ENCODE measurements at places on chromosomes 16 and 17.

DNA sequence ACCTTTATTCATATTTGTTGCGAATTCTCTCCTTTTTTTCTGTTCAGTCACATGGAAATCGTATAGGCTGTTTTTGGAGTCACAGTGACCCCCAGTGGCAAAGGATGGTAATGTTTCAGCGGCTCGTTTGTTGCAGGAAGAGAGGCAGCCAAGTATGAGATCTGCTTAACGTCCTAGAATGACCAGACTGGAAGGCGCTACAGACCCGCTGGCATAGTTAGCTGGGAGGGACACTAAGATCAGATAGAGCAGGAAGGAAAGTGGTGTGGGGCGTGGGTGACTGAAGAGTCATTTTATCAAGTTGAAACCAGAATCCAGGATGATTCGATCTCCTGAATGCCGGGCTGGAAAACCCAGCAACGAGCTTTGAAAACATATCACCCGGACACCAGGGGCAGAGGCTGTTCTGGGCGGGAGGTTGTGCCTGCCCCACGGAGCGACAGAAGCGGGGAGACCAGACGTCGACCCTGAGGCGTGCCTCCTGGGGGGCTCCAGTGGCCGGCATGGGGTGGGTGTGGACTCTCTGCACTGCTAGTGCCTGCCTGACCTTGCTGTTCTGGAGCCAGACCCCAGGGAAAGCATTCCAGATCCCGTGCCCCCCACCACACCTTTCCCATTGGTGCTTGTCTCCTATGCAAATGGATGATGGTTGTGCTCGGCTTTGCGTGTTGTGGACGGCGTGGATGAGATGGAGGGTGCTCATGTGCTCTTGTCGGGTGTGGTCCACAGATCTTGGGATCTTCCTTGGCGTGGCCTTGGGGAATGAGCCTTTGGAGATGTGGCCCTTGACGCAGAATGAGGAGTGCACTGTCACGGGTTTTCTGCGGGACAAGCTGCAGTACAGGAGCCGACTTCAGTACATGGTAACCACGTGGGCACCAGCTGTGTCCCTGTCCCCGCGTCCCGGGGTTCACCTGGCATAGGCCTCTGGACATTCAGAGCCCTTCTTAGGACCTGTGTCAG lies 7.7 kb downstream of the IL34 start:
- DNase-seq, result peak; percentile 71

DNA sequence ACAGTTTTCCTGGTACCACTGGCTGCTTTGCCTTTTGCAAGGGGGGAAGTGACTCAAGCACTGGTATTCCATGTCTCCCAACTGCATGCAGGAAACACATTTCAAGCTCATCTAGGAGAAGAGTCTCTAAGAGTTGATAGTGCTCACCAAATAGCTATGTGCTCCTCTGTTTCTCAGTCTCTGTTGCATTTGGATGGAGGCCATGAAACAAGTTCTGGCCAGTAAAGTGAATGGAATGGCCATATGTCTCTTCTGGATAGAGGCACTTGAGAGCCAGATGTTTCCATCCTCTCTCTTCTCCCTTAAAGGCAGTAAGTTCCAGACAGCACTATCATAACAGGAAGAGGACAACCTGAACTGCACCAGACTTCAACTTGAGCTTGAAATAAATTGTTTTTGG lies 60.6 kb downstream of the C16orf82 start:
- DNase-seq, result peak; percentile 86

DNA sequence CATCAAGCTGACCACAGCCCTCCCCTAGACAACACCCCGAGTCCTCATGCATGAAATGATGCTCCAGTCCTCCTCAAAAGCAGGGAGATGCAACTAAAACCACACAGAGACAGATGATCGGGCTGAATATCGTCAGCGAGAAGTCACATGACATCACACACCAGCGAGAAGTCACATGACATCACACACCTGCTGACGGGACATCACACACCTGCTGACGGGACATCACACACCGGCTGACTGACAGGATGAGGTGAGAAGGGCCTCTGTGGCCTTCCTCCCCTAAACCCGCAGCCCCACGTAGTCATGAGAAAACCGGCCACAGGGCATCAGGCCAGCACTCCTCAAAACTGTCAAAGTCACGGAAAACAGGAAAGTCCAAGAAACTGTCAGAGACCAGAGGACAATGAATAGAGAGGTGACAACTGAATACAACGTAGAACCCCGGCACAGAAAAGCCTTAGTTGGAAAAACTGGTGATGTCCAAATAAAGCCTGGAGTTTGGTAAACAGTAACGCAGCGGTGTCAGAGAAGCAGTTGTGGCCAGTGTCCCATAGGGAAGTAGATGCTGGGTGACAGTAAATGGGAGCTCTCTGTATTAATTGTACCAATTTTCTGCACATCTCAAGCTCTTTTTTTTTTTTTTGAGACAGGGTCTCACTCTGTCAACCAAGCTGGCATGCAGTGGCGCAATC lies 14.3 kb downstream of the LITAF start:
- no peak for DNase-seq

DNA sequence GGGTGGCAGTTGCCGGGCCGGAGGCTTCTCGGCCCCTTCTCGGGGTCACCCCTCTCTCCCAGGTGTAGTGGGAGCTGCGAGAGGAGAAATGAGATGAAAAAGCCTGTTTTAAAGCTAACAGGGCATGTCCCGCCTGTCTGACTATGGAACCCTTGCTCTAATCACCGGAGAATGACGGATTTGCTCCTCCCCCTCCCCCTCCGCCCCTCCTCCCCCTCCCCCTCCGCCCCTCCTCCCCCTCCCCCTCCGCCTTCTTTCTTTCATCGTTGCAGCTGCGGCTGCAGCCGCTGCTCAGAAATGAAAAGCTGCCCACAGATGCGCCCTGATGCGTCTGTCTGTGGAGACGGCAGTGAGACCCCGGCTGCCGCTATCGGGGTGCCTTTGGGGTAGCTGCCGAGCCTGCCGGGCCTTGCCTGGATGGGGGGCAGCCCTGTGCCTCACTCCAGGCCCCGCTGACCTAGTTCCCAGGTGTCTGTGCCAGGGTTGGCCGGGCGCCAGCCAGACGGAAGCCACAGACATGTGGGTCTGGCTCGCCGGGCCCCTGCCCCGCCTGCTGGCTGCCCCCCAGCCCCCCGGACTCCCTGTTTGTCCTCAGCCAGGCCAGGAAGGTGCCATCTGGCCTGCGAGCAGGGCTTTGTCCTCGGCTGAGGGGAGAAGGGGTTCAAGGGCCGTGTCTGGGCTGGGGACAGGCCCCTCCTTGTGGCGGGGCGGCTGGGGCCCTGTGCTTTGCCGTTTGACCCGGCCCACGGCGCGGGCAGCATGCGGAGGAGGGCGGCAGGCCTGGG lies 37.7 kb downstream of the GINS2 start:
- DNase-seq, result no peak

DNA sequence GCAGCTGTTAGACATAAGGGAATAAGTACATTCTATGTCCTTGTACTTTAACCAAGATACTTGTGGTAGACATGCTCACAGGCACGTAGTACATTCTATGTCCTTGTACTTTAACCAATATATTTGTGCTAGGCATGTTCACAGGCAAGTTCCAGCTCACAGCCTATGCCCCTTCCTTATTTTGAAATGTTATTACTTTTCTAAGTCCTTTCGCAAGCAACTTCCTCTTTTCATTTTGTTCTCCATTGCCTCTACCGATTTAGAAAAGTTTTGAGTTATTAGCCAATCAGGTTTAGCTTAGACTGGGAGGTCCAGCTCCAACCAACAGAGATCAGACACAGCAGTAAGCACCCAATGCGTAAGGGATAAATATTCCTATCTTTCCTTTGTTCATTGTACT lies 60.1 kb upstream of the NUDT7 start:
- DNase-seq, result no peak

GRCh38 chr17:34171245-34171818 lies 83.8 kb upstream of the CCL2 start:
- no peak for DNase-seq

GRCh38 chr17:52383493-52384100 lies 225.1 kb upstream of the CA10 start:
- peak; percentile 5 for DNase-seq

DNA sequence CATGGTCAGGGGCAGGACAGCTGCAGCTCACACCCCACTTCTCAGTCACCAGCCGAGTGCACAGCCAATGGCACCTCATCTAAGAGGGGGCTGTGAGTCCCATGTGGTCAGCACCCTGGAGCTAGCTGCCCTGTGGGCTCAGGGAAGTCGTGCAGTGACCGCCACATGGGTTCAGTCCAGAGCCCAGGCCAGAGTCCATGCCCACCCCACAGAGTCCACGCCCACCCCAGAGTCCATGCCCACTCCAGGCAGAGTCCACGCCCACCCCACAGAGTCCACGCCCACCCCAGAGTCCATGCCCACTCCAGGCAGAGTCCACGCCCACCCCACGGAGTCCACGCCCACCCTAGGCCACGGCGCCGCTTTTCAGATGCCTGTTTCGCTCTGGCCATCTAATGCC lies 24.1 kb downstream of the SLC7A5 start:
- no peak for DNase-seq

- DNase-seq, result no peak
Measured at GRCh38 chr17:27595208-27595607, 35.8 kb upstream of the LGALS9 start.

DNA sequence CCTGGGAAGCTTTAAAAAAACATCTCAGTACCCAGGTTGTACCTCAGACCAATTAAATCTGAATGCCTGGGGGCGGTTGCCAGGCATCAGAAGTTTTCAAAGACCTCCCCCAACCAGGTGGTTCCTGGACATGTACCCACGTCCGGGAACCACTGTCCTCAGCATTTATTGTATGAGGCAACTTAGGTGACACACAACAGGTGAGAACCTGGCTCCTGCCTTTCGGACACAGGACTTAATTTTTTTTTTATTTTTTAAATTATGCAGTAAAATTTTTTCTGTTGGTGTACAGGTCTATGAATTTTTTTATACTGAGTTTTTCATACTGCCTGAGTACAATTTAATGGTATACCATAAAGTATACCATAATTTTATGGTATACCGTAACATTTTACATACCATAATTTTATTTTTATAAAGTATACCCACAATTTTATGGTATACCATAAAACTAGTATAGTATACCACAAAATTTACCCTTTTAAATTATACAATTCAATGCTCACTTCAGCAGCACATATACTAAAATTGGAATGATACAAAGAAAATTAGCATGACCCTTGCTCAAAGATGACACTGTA lies 38.7 kb upstream of the DHX8 start:
- DNase-seq, result no peak

DNA sequence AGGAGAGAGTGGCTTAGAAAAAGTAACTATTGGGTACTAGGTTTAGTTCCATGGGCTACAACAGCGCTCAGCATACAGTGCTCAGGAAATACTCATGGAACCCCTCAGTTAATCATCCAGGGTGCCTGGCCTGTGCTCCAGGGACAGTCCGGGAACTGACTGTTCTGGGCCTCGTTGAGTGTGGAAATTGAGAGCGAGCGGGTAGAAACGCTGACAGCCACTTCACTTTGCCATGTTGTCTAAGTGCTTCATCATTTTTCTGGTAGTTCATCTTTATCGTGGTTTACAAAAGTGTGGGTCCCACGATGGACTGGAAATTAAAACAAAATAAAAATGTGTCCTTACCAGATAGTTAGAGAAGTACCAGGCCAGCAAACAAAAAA lies 31.6 kb upstream of the DNAH17 start:
- DNase-seq, result no peak

GRCh38 chr17:57004944-57005579 lies 27.1 kb downstream of the SCPEP1 start:
- no peak for DNase-seq

DNA sequence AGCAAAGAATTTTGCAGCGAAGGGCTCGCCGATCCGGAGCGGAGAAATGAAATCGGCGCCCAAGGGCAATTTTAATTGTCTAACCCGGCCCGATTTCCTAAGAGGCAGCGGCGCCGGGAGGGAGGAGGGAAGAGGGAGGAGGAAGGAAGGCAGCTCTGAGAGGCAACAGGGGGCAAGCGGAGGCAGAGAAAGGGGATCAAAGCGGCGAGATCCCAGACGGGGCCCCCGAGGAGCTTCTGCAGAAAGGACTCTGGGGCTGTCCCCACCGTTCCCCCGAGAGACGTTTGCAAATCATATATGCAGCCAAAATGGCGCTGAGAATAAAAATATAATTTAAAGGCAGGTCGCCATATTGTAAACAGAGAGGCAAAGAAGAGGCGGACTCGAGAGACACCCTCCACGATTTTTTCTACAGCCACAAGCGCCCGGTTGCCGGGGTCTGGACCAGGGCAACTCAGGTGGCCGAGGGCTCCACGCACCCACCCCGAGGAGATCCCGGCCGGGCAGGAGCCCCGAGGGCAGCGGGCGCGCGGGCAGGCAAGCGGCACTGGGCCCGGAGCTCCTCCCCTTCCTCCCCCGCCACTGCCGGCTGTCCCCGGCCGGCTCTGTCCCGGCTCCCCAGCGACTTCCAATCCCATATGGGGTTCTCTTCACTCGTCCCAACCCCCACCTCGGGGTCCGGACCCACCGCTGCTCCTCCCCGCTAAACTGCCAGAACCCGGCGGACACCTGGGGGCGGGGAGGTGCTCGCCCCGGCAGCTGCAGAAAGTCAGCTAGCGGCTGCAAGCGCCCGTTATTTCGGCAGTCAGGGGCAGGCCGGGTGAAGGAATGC lies 1.9 kb downstream of the PHF12 start:
- DNase-seq, result no peak

DNA sequence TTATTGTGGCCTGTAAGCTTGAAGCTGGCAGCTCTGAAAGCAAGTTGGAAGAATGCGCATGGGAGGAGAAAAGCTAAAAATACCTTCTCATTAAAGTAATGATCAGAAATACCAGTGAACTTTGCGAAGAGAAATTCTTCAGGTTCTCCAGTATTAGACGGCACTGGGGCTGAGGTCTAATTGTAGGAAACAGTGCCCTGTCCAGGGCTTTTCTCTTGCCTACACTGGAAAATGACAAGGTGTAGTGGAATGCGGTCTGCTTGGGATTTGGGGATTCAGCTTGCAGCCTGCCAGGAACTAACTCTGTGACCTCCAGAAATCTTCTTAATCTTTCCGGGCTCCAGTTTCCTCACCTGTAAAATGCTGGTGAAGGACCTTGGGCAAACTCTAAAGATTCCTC lies 53.3 kb upstream of the KCNJ16 start:
- DNase-seq, result no peak

DNA sequence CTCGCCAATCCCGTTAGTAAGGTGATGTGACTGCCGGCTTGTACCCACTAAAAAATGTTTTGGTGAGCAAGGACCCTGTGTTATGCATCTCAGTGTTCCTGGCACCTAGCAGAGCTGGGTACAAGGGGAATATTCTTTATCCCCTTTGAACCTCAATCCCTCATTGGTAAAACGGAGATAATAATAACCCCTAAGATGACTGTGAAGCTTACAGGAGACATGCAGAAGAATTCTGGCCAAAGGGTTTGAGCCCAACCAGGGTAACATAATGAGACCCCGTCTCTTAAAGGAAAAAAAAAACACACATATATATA lies 896 bp downstream of the GGA2 start:
- no peak for DNase-seq

GRCh38 chr16:22184615-22184968 lies 21.5 kb upstream of the EEF2K start:
- DNase-seq, result no peak

GRCh38 chr16:24975428-24975889 lies 39.7 kb downstream of the ARHGAP17 start:
- no peak for DNase-seq
